ENCODE measurements at places on chromosomes 6 and 20.

- DNase-seq: no peak
Observed at GRCh38 chr6:136979206-136979605, 57.1 kb downstream of the SLC35D3 start.

DNA sequence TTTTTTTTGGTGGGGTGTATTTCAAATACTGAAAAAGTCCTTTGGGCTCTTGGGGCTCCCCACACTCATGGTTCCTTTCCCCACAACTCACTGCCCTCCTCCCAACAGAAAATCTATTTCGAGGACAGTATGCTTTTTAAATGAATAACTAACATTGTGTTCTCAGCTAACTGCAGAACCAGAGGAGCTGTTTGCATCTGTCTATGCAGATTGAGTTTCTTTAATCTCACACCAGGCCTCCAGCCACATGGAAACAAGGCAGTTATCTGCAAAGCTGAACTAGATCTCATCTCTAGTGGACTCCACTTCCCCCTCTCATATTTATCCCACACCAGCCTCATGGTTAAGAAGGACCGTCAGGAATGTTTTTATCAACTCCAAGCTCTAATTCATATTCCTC lies 955.1 kb downstream of the KIF16B start:
- no peak for DNase-seq

GRCh38 chr6:46954837-46955451 lies 33.2 kb upstream of the ADGRF5 start:
- no peak for DNase-seq

DNA sequence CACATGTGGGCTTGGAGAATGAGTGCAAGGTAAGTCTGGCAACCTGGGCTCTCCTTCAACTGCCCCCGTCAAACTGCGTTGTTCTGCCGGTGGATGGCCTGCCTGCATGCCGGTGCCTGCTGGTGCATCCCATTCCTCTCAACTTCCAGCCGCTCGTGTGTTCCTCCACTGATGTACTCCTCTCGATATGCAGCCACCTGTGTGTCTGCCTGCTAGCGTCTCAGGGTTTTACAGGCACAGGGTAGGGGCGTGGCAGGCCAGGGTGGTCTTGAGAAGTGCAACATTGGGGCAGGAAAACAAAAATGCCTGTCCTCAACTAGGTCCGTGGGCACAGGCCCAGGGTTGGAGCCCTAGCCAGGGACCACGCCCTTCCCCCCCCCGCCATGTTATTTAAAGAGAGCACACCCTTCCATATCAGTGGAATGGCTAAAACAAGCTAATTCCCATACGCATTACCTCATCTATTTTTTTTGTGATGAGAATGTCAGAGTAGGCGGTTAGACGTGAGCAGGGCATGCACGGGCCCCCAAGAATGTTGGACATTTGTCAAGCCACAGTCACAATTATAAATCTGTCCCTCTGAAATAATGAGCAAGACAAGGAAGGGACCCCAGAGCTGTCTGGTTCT lies 33.2 kb downstream of the SERPINB6 start:
- DNase-seq: no peak

DNA sequence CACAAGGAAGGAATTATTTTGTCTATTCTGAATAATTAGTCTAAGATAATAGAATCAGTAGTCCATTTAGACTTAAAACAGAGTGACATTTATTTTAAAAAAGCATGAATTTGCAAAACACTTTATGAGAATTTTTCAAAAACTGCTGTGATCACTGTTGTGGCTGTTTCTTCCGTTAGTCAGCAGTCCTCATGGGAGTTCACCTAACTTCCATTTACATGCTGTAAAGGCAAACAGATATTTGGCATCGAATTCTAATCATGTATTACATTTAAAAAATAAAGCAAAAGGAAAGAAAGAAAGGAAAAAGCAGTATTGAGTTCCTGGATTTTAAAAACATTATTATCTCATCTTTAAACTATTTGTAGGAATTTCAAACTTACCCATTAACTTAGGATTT lies 111.8 kb downstream of the MTHFD1L start:
- DNase-seq: no peak

DNA sequence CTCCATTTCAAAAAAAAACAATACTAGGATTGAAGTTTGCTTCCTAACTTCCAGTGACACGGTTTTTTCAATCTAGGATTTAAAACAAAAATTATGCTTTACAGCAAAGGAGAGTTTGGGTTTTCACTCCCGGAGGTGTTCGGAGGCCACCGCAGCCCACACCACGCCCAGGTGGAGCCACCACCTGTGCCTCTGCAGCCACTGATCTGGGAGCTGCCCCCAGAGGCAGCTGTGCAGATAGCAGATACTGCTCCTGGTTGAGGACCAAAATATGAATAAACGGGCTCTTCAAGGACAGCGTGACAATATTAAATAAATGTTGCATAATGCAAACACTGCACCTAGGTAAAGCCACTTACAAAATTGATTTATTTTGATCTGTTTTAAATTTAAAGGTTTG lies 30.2 kb downstream of the DLL1 start:
- DNase-seq: no peak

GRCh38 chr6:6522709-6523108 lies 65.8 kb upstream of the LY86 start:
- DNase-seq: no peak

DNA sequence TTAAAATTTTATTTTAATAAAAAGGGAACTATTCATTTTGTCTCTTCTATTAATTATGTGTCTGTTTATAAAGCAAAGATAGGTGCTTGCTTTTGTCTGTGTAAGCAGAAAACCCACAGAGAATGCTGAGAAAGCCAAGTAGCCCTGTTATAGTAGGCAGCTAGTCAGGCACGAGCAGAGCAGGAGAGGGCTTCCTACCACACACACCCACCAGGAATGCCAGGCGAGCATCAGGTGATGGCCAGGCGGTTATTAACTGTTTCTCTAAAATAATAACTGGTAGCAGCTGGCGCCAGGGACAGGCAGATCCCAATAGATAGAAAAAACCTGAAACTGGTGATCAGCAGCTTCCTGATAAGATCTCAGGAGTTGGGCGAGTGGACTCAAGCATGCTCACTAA lies 15.7 kb downstream of the C6orf15 start:
- no peak for DNase-seq

DNA sequence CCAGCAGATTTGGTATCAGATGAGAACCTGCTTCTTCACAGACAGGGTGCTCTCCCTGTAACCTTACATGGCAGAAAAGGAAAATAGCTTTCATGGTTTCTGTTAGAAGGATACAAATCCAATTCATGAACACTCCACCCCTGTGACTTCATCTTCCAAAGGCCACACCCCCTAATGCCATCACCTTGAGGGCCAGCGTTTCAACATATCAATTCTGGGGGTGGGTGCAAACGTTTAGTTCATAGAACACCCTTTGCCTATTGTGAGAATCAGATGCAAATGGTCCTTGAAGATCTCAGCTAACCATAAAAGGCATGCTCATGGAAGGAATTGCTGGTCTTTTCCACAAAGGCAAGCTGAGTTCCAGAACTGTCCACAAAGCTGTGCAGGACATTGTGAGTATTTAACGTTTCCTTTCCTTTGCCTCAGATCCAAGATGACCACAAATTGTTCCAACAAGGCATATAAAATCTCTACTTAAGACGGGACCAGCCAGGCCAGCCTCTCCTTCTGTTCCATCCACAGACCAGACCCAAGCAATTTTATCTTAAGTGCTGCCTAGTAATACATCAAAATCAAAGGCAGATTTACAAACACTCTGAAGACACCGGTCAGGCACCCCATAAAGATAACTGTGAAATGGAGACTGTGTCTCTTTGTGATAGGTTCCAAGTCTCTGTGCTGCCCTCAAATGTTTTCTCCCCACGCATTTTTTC lies 34.7 kb upstream of the SSTR4 start:
- DNase-seq: no peak

DNA sequence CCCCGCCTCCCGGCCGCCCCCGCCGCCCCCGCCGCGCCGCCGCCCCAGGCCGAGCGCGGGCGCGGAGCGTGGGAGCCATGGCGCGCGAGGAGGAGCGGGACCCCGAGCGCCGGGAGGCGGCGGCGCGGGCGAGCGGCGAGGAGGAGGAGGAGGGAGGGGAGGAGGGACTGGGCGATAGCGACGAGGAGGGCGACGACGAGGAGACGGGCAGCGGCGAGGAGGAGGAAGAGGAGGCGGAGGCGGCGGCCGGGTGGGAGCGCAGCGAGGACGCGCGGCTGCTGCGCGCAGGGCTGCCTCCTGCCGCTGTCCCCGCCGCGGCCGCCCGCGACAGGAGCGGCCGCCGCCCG lies at the start of gene SLC24A3:
Gene SLC24A3 (plus strand): TSS at position 174 of the 347 bp plus-strand sequence.
- DNase-seq: no peak
